ENCODE measurements at places on chromosomes 3 and 15.

DNA sequence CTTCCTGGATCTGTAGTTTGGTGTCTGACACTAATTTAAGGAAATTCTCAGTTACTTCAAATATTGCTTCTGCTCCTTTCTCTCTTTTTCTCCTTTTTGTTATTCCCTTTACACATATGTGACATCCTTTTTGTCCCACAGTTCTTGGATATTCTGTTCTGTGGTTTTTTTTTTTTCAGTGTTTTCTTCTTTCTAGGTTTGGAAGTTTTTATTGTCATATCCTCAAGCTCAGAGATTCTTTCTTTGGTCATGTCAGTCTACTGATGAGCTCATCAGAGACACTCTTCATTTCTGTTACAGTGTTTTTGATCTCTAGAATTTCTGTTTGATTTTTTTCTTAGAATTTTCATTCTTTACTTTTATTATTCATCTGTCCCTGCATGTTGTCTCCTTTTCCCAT, 140.5 kb downstream of the SPATA16 start:
- no peak for DNase-seq

- no peak for DNase-seq
Measured at GRCh38 chr3:32782407-32782806, 35.4 kb upstream of the TRIM71 start.

DNA sequence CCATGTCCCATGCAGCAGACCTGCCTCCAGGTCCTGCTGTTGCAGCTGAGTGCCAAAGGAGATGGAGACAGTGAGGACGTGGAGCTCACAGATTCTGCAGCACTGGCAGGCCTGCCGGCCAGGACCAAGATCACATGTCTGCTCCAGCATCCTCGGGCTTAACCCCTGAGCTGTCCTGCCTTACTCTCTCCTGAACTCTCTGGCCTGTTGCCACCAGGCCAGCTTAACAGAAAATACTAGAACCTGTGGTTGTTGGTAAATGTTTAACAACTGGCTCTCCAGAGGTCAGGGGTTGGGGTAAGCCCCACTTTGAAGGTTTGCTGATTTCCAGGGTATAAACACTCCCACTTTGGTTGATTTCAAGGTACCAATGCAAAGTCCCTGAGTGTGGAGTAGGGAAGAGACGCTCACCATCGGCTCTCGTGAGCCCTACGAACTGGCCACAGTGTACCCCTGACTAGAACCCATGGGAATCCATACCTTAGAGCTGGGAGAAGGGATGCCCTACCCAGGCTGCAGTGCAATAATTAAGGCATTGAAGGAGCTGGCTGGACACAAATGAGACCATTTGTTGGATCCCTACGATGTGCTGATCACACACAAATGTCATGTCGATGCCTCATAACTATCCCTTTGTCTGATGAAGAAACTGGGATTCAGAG, 147.9 kb downstream of the OR4M2 start:
- no peak for DNase-seq

DNA sequence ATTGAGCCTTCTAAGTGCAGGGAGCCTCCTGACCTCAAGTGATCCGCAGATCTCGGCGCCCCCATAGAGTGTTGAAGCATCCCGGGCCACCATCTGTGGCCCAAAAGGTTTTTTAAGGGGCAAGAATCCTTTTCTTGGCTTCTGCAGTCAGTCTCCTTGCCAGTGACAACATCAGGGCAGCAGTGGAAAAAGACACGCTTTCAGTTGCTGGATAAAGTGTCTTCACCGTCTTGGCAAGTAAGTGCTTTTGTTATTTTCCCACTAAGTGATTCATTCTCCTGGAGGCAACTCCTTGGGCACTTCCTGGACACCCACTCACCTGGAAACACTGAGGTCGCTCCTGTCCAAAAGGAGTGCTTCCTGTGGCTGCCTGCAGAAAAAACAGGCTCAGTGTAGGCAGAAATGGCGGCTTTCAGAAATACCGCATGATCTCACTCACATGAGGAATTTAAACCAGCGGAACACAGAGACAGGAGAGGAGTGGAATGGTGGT, 71.7 kb upstream of the ABHD2 start:
- no peak for DNase-seq

- DNase-seq = no peak
Measured at GRCh38 chr15:67156426-67156825, 91.0 kb downstream of the SMAD3 start.

DNA sequence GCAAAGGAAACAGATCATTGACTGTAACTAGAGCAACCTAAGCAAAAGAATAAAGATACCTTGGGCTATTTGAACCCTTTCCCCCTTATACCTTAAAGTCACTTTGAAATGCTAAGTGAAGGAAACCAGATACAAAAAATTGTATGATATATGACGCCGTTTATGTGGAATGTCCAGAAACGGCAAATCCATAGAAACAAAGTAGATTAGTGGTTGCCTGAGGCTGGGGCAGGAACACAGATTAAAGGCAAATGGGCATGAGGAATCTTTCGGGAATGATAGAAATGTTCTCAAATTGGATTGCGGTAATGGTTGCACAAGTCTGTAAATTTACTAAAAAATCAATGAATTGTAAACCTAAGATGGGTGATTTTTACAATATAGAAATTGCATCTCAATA, 160.1 kb upstream of the CCDC54 start:
- DNase-seq = no peak

DNA sequence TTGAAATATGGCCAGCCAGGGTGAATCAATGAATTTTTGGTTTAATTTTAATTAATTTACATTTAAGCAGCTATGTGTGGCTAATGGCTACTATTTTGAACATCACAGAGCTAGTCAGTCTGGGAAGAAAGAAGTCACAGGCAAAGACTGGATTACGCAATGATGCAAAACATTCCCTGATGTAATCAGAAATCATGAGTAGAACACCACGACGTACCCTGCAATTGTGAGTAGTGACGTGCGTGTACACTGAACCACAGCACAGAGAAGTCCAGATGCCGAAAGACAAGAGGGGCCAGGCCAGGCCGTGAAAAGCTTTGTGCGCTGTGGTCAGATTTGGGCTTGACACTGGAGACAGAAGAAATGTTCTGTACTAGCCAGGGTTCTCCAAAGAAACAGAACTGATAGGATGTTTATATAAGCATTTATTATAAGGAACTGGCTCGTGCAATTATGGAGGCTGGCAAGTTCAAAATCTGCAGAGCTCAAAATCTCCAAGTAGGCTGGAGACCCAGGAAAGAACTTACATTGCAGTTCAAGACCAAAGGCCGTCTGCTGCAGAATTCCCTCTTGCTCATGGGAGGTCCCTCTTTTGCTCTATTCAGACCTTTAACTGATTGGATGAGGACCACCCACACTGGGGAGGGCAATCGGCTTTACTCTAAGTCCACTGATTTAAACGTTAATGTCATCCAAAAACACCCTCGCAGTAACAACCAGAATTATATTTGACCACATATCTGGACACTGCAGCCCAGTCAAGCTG, 44.6 kb downstream of the SH3BP5 start:
- no peak for DNase-seq

DNA sequence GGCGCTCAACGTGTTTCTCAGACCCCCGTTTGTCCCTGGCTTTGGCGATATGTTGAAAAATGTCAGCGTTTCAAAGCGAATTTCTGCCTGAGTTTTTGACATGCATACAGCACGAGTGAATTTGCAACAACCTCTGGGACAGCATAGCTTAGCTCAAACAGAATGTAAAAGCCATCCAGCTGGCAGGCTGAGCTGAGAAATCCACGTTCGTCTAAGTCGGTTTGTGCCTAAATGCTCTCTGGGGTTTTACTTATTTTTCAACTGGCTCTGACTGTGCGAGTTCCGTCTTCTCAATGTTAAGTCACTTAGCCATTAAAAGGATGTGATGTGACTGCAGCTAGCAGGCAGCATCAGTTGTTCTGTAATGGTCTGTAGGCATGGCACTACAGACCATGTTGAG, 243.5 kb upstream of the SLCO3A1 start:
- no peak for DNase-seq

- DNase-seq = no peak
Measured at GRCh38 chr15:67832897-67833709, 6.7 kb downstream of the RNU6-1 start.

DNA sequence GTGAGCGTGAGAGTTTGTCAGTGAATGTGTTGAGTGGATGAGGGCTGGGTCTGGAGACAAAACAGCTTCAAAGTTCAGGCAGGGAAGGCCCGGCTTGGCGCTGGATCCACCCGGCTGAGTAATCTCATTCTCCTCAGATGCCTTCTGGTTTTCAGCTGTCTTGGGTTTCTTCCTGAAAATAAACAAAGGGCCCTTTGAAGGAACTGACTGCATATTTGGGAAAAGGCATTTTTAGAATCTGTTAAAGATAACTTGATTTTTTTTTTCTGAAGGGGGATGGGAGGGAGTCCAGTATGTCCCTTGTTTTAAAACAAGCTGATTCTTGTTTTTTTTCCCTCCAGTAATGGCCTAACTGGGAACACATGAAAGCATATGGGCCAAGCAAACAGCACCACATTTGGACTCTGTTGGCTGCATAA, 86.4 kb downstream of the TIGIT start:
- DNase-seq = no peak

DNA sequence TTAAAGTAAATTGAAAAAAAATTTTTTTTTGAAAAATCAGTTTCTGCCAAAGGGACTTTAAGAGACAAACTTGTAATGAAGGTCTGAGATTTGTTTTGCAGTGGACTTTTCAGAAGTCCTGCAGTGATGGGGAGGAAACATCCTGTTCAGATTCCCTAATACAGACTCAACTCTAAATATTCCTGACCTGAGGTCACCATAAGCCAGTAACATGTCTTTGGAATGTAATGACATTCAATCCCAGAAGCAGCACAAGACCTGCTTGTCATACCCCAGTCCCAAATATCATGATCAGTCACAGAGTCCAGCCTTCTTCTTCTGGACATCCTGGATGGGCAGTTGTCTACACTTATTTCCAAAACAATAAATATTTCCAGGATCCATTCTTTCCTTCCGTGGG, 53.6 kb downstream of the TMEM39A start:
- DNase-seq = no peak

DNA sequence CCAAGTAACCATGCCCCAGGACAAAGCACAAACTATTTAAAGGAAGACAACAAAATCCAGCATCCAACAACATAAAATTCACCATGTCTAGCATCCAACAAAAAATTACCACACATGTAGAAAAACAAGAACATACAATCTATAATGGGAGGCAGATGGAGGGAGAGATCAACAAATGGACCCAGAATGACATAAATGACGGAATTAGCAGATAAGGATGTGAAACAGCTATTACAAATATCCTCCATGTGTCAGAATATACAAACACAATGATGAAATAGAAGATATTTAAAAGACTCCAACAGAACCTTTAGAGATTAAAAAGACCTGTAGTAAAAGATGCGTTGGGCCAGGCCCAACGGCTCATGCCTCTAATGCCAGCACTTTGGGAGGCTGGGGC, 10.8 kb downstream of the LYSMD4 start:
- DNase-seq = no peak

DNA sequence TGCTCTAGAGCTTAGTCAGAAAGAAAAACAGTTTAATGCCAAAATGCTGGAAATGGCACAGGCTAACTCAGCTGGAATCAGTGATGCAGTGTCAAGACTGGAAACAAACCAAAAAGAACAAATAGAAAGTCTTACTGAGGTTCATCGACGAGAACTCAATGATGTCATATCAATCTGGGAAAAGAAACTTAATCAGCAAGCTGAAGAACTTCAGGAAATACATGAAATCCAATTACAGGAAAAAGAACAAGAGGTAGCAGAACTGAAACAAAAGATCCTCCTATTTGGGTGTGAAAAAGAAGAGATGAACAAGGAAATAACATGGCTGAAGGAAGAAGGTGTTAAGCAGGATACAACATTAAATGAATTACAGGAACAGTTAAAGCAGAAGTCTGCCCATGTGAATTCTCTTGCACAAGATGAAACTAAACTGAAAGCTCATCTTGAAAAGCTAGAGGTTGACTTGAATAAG, 150.5 kb upstream of the LRRFIP2 start:
- DNase-seq = no peak

GRCh38 chr15:101250873-101251829, 697 bp downstream of the CHSY1 start:
- DNase-seq = no peak

DNA sequence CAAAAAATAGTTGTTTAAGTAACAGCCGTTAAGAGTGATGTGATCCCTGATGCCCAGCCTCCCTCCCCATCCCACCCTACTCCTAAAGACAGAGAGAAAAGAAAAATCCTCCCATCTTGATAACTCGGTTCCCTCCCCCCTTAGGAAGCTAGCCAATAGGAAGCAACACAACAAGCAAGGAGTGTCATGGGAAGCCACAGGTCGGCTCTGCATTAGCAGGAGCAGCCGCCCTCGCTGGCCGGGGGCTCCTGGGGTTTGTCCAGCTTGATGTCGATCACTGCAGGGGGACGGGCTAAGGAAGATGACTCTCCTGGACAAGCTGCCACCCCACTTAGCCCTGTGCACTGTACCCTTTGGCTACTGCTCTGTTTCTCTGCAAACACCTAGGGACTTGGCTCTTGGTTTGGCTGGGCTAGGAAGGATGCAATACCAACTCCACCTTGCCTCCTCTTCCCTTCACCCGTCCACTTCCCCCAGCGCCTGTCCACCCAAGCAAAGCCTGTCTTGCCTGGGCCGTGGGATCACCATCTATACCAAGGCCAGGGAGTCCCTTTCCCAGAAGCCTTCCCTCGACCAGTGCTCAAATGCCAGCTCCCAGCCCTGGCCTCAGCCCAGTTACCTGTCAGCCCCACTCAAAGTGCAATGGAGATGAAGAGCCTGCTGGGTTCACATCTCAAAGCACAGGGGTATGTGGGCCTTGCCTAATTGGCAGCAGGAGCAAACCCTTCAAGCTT, 23.1 kb downstream of the SRPRB start:
- DNase-seq = no peak

- DNase-seq = no peak
Measured at GRCh38 chr3:67605377-67605776, 49.0 kb downstream of the SUCLG2 start.

DNA sequence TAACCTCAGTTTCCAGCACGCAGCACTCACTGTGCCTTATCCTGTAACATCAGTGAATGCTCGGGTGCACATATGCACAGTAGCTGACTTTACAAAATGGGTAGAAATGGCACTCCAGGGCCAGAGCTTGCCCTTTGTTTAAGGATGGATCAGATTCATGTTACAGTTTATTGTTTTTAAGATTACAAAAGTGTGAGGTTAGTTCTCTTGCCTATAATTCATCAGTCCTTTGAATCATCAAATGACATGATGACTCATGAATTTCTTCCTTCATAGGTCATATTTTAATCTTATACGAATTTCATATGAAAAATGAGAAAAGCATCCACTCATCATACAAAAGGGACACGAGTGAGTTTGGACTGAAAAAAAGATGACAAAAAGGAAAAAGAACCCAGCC, 545.3 kb downstream of the GBE1 start:
- DNase-seq = no peak

DNA sequence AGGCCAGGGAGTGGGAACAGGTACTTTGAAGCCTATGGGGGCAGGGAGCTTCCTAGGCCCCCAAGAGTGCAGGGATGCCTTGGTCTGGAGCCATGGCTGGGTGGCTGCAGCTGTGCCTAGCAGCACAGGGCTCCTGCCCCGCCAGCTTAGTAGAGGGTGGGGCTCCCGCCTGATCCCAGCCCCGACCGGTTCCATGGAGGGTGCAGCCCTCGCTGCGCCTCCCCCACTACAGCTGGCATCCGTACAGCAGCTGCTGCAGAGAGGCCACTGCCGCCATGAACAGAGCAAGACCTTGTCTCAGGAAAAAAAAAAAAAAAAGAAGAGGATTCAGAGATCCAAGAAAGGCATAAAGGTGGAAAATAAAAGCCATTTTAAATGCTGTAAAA, 277.2 kb downstream of the UBE2E2 start:
- DNase-seq = no peak

Data from NCI-H1417 treated with DMSO at 0.1 percent for 48 hours (cell line).